ENCODE measurements at places on chromosomes 7 and 10.

DNA sequence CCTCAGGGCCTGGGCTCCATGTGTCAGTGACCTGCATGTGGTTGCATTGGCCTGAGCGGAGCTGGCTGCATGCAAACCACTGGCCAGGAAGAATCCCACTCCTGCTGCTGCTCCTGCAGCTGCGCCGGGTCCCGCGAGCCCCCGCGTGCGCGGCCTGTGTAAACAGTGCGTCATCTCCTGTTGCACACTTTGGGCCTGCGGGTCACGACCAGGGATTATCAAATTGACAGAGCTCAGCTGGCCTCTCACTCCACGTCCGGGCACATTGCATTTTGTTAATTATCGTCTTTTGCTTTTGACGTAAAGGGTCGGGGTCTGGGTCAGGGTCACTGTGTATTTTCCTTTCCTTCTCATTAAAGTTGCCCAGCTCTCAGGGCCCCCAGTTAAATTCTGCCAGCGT lies 132.6 kb downstream of the RGS10 start:
- DNase-seq, result no peak

DNA sequence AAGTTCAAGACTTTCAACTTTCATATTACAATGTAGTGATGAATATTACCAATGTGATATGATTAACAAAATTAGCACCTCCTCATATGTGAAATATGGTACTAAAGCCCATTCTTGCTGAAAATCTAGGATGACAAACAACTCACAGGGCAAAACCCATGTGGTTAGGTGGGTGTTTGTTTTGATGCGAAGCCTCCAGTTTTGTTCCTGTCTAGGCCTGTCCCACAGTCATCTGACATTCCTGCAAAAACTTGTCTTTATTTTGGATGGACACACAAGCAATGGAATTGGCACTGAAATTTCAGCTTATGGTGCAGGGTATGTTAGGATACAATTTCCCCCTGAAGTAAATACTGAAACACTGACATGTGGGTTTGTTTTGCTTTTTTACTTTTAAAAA lies 95.3 kb downstream of the PARD3 start:
- no peak for DNase-seq

DNA sequence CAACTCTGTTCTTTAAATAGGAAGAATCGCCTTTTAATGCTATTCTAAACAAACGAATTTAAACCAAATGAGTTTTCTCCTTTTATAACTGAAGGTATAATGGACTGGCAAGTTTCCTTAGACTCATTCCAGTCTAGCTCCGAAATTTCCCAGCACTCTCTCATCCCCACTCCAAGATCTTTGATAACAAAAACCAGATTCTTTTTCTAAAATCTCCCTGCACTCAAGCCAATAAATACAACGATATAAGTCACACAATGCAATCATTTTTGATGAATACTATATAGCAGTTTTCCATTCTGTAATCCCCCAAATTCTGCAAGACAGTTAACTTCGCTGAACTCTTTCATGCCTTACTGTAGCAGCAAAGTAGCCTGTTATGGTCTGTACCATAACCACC lies 1.9 kb downstream of the OGA start:
- no peak for DNase-seq

- no peak for DNase-seq
Observed at GRCh38 chr10:29607576-29607975, 27.2 kb downstream of the SVIL start.

GRCh38 chr7:110388457-110388856 lies 702.5 kb upstream of the LRRN3 start:
- no peak for DNase-seq

DNA sequence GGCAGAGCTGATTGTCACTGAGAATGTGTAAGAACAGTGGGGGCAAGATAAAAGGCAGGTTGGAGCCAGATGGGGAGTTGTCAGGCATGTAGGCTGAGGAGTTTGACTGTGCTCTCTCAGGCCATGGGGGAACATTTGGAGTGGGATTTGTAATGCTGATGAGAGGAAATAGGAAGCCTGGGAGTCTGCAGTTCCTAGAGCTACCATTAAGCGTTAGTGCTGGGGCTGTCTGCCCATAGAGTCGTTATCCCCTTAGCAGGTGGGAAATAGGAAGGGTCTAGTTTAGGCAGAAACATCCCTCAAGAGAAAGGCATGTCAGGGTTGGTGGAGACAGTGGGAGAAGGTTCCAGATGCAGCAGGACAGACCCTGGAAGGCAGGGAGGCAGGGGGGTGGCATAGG lies 75.5 kb downstream of the RPS24 start:
- peak; percentile 8 for DNase-seq

GRCh38 chr10:63241841-63242281 lies 108.7 kb downstream of the NRBF2 start:
- no peak for DNase-seq

DNA sequence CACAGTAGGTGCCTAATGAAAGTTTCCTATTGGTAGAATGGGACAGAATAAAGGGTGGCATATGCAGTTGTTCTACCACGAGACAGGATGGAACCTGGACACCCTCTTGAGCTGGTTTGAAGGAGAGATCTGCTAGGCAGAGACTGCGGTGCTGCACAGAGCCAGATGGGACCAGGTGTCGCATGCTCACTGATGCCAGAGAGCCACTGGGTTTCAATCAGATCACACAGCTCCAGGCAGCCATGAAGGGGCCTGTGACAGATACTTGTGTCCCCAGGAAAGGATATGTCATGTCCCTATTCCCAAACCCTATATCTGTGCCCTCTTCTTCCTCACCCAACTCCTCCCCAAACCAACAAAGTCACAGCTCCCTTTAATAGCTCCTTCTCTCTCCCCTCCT lies 235.7 kb downstream of the PRPF18 start:
- peak; percentile 17 for DNase-seq

Measured in NCI-H524 (cell line).